ENCODE measurements at places on chromosomes 5 and 9. TPM values are rescaled to one million over a fixed set of nuclear protein-coding genes. Genes with fewer than 3 reads are reported as not detected.

PCDHGB3 gene
- 3.3 TPM for total RNA-seq

SHOC1 gene
- not detected for total RNA-seq

SPINK13 gene
- not detected for total RNA-seq

CARTPT gene
- total RNA-seq: not detected

ABHD17B gene
- 56.6 TPM for total RNA-seq

NUTM2F gene
- 0.55 TPM for total RNA-seq

CRHBP gene
- not detected for total RNA-seq

SV2C gene
- total RNA-seq: 0.05 TPM

CDX1 gene
- 0.09 TPM for total RNA-seq

TMC1 gene
- 0.31 TPM for total RNA-seq

FRRS1L gene
- 0.71 TPM for total RNA-seq

SLCO6A1 gene
- 0.42 TPM for total RNA-seq

GOLM1 gene
- 81.8 TPM for total RNA-seq

ANKRD31 gene
- total RNA-seq: 0.09 TPM

ASTN2 gene
- total RNA-seq: 18.7 TPM

DNA sequence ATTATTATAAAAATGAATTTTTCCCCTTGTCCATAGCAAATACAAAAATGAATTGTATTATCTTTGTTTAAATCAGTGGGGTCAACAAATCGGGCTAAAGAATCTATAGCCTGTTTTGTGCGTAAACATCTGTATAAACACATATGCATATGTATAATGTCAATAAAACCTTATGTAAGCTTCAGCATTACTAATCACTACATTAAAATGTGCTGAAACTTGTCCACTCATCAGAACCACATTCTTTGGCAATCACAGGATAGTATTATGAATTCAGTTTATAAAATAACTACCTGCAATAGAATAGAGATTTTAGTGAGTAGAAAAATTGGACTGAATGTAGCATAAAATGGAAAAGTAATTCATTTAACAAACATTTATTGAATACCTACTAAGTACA lies 30.6 kb downstream of the RGMB start:
- no peak overlapping the region for H3K4me3 ChIP-seq
- no peak for DNase-seq
- H3K27ac ChIP-seq: no peak overlapping the region
- no peaks in the 10 kb centered on the region for H3K4me1 ChIP-seq
- no peaks in the 10 kb centered on the region for H3K27me3 ChIP-seq

GRCh38 chr9:91934654-91935053 lies 15.4 kb downstream of the ROR2 start:
- H3K4me1 ChIP-seq: peaks cover 28% of the 10 kb centered on the region
- no peak overlapping the region for H3K4me3 ChIP-seq
- peaks cover 15% of the 10 kb centered on the region for H3K27me3 ChIP-seq
- H3K36me3 ChIP-seq: peaks cover 28% of the 10 kb centered on the region
- DNase-seq: no peak
- no peak overlapping the region for H3K27ac ChIP-seq

DNA sequence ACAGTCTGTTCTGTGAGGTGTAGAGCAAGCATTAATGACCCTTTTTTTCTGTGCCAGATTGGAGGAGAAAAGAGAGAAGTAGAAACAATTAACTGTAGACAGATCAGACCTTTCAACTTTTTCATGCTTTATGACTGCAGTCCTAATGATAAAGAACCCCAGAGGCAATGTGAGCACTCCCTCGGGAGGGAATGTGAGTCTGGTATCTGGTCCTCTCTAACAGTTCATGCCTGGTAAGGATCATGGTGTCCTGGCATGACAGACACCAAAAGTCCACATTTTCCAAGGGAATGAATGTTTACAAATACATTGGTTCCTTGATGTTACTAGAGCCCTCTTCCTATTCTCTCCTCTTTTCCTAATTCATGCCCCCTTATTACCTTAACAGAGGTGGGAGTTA lies 70.3 kb downstream of the MTAP start:
- H3K36me3 ChIP-seq: peaks cover 17% of the 10 kb centered on the region
- no peaks in the 10 kb centered on the region for H3K4me1 ChIP-seq
- H3K4me3 ChIP-seq: no peak overlapping the region
- H3K27me3 ChIP-seq: no peaks in the 10 kb centered on the region

GRCh38 chr9:17875886-17876285 lies 297.0 kb downstream of the SH3GL2 start:
- peaks cover 3% of the 10 kb centered on the region for H3K4me1 ChIP-seq

DNA sequence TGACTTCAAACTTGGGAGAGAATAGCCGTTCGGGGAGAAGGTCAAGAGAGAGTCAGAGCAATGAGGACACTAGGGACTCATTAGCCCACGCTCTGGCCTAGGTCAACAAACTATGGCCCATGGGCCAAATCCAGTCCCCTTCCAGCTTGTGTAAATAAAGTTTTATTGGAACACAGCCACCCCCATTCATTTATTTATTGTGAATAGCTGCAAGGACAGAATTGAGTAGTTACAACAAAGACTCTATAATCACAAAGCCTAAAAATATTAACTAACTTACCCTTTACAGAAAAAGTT lies 33.1 kb upstream of the TRIM32 start:
- no peak for DNase-seq
- peaks cover 6% of the 10 kb centered on the region for H3K4me1 ChIP-seq
- H3K4me3 ChIP-seq: no peak overlapping the region
- H3K36me3 ChIP-seq: peaks cover 3% of the 10 kb centered on the region
- H3K27me3 ChIP-seq: no peaks in the 10 kb centered on the region

DNA sequence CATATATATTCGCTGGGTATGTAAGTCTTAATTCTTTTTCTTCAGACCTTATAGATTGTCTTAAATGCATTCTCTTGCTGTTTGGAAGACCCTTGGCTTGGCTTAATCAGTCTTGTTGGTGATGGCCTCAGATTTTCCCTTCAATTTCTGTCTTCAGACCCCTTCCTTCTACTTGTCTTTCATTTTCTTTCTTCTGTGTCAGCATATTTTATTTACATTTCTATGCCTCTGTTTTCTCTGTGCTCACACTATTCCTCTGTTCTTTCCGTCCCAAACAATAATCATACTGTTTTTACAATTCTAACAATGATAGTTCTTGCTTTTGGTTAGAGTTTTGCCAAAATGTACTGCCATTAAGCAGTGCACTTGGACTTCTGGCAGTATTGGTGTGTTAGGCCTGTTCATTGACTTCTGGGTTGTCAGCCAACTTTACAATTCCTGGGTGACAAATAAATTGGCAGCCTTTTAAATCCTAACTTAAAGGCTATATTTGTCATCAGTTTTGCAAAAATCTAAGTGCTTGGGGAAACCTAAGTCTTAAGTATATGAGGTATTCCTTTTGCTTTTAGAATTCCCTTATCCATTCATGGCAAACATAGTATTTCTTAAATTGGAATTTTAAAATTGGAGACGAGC lies 8.0 kb downstream of the SRFBP1 start:
- H3K4me3 ChIP-seq: no peak overlapping the region
- H3K27me3 ChIP-seq: no peaks in the 10 kb centered on the region
- H3K4me1 ChIP-seq: peaks cover 13% of the 10 kb centered on the region

GRCh38 chr5:151079838-151080612 lies 809 bp downstream of the TNIP1 start:
- H3K27ac ChIP-seq: peak overlapping the region; percentile 23
- H3K36me3 ChIP-seq: no peaks in the 10 kb centered on the region
- peaks cover 29% of the 10 kb centered on the region for H3K4me1 ChIP-seq
- peak overlapping the region; percentile 83 for H3K4me3 ChIP-seq
- DNase-seq: no peak
- H3K27me3 ChIP-seq: no peaks in the 10 kb centered on the region

DNA sequence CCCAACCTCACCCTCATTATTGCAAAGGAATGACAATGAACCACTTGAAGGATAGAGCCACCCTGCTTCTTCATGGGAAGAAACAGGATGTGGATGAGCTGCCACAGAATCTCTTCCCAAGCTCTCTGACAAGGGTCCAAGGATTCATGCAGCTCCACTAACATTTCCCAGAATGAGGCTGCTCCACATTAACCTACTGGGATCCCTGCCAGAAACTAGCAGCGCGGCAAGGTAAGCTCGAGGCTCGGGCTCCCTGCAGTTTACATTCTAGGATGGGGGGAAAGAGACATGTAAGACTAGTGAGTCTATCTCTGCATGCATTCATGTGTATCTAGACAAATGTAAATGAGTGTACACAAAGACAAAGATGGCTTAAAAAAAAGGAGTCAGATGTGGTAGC lies 12.1 kb downstream of the DCAF12 start:
- no peaks in the 10 kb centered on the region for H3K4me1 ChIP-seq
- peaks cover 39% of the 10 kb centered on the region for H3K36me3 ChIP-seq
- no peaks in the 10 kb centered on the region for H3K27me3 ChIP-seq
- H3K4me3 ChIP-seq: no peak overlapping the region
- H3K27ac ChIP-seq: no peak overlapping the region
- no peak for DNase-seq

DNA sequence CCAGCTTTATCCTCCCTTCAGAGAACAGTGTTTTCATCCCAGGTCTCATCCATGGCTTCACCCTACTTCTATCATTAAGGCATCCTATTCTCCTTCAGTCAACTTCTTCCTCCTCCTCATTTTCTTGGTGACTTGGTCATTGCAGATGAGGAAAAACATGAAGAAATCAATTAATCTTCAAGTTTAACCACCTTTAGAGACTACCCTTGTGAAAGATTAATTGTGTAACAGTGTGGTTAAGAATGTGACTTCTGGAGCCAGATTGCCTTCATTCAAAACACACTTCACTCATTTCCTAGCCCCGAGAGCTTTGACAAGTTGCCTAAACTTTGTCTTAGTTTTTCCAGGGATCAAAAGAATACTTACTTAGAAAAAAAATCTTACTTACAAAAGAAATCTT lies 110.0 kb downstream of the STK32A start:
- DNase-seq: no peak
- no peaks in the 10 kb centered on the region for H3K27me3 ChIP-seq
- no peak overlapping the region for H3K27ac ChIP-seq
- H3K4me1 ChIP-seq: no peaks in the 10 kb centered on the region
- H3K4me3 ChIP-seq: no peak overlapping the region

- peaks cover 27% of the 10 kb centered on the region for H3K27me3 ChIP-seq
- DNase-seq: no peak
- H3K4me1 ChIP-seq: peaks cover 64% of the 10 kb centered on the region
- no peak overlapping the region for H3K27ac ChIP-seq
- peaks cover 7% of the 10 kb centered on the region for H3K36me3 ChIP-seq
Measured at GRCh38 chr9:75454043-75454442, 365.7 kb downstream of the OSTF1 start.

DNA sequence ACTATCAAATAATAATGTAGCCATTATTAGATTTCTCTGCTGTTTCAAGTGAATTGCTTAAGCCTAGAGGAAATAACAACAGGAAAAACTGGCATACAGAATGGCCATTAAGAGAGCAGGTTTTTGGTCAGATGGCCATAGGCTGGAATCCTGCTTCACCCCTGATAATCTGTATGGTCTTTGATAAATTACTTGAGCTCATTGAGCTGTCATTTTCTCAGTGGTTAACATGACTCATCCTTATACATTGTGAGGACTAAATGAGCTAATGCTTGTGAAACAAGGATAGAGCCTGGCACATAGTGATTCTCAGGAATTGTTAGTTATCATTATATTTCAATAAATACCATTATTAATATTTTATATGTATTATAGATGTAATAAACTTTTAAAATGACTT lies 516.5 kb downstream of the KIF4B start:
- no peak overlapping the region for H3K4me3 ChIP-seq
- peaks cover 20% of the 10 kb centered on the region for H3K4me1 ChIP-seq
- H3K36me3 ChIP-seq: no peaks in the 10 kb centered on the region
- H3K27ac ChIP-seq: no peak overlapping the region

- no peaks in the 10 kb centered on the region for H3K4me1 ChIP-seq
- H3K36me3 ChIP-seq: no peaks in the 10 kb centered on the region
- H3K27me3 ChIP-seq: no peaks in the 10 kb centered on the region
- H3K4me3 ChIP-seq: no peak overlapping the region
- no peak overlapping the region for H3K27ac ChIP-seq
Measured at GRCh38 chr5:123429993-123430392, 6.8 kb upstream of the CEP120 start.

GRCh38 chr9:17760250-17760649 lies 181.4 kb downstream of the SH3GL2 start:
- DNase-seq: no peak
- no peak overlapping the region for H3K27ac ChIP-seq
- H3K4me3 ChIP-seq: no peak overlapping the region
- no peaks in the 10 kb centered on the region for H3K27me3 ChIP-seq
- H3K4me1 ChIP-seq: peaks cover 7% of the 10 kb centered on the region

DNA sequence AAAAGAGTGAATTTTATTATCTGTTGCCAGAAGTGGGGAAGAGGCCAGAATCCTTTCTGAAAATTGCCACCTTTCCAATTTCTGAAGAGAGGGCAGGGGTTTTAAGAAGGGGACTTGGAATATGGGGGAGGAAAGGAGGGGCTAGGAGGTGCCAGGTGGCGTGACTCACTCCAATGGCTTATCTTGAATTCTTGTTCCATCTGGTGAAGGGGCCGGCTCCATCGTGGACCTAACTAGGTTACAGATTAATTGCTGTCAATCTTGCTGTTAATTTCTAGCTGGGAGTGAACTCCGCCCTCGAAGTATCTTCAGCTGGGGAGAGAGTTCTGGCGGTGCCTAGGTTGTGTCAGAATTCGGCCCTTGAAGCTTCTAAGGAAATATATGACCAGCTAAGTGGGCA lies 138.7 kb downstream of the YTHDC2 start:
- no peak overlapping the region for H3K27ac ChIP-seq
- H3K27me3 ChIP-seq: peaks cover 11% of the 10 kb centered on the region
- no peaks in the 10 kb centered on the region for H3K4me1 ChIP-seq
- DNase-seq: no peak

GRCh38 chr9:135607401-135608293 lies 31.7 kb downstream of the GLT6D1 start:
- peaks cover 9% of the 10 kb centered on the region for H3K4me1 ChIP-seq
- peaks cover 10% of the 10 kb centered on the region for H3K36me3 ChIP-seq
- no peak overlapping the region for H3K4me3 ChIP-seq
- no peak for DNase-seq

DNA sequence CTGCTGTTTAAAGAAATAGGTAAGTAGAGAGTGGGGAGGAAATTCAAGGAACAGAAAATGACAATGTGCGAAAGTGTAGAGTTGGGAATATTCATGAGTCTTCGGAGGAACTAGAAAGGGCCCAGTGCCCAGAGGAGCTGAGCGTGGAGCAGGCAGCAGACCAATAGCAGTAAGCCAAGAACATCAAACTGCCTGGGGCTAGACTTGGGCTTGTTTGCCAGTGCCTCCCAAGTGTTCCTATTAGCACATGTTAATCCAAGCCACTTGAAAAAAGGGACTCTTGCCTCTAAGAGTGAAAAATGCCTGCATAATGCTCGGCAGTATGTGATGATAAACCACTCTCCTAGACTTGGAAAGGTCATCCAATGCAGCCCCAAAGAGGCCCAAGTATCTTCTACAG lies 1.2 kb upstream of the TAL2 start:
- H3K36me3 ChIP-seq: no peaks in the 10 kb centered on the region
- H3K27ac ChIP-seq: no peak overlapping the region
- peaks cover 13% of the 10 kb centered on the region for H3K4me1 ChIP-seq

DNA sequence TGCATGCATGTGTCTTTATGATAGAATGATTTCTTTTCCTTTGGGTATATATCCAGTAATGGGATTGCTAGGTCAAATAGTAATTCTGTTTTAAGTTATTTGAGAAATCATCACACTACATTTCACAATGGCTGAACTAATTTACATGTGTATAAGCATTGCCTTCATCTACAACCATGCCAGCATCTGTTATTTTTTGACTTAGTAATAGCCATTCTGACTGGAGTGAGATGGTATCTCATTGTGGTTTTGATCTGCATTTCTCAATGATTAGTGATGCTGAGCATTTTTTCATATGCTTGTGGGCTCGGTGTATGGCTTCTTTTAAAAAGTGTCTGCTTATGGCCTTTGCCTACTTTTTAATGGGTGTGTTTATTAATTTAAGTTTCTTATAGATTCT lies 102.3 kb upstream of the CCDC112 start:
- no peak for DNase-seq
- H3K4me1 ChIP-seq: no peaks in the 10 kb centered on the region
- no peaks in the 10 kb centered on the region for H3K27me3 ChIP-seq
- H3K27ac ChIP-seq: no peak overlapping the region
